ENCODE measurements at places on chromosomes 1 and 21. TPM values are rescaled to one million over a fixed set of nuclear protein-coding genes. Genes with fewer than 3 reads are reported as not detected.

- DNase-seq, result no peak
- no peak overlapping the region for H3K27ac ChIP-seq
- H3K4me1 ChIP-seq, result no peaks in the 10 kb centered on the region
- H3K4me3 ChIP-seq, result no peak overlapping the region
- H3K36me3 ChIP-seq, result no peaks in the 10 kb centered on the region
- H3K27me3 ChIP-seq, result no peaks in the 10 kb centered on the region
Measured at GRCh38 chr21:42251654-42252324, 32.8 kb downstream of the ABCG1 start.

- DNase-seq, result no peak
- H3K27me3 ChIP-seq, result no peaks in the 10 kb centered on the region
- no peaks in the 10 kb centered on the region for H3K36me3 ChIP-seq
- H3K4me1 ChIP-seq, result no peaks in the 10 kb centered on the region
- H3K27ac ChIP-seq, result no peak overlapping the region
Measured at GRCh38 chr1:164969253-164969652, 387.3 kb downstream of the LMX1A start.

DNA sequence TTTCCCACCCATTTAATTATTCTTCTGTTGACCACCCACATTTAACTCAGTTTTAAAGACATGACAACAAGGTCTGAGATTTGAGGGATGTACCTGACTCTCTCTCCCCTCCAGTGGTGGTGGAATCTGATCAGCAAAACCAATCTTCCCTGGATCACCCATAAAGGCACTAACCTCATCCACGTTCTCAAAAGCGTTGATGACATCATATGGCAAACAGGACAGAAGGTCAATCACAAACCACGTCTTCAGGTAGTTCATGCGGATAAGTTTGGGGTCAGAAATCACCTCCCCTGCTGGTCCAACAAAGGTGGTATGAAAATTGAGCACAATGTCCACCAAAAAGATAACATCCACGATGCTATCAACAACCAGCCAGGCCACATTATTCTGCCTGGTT is 115.3 kb downstream of the KCNH1 start:
- H3K4me1 ChIP-seq, result no peaks in the 10 kb centered on the region
- H3K36me3 ChIP-seq, result no peaks in the 10 kb centered on the region
- H3K27ac ChIP-seq, result no peak overlapping the region
- peaks cover 5% of the 10 kb centered on the region for H3K27me3 ChIP-seq
- no peak for DNase-seq

DNA sequence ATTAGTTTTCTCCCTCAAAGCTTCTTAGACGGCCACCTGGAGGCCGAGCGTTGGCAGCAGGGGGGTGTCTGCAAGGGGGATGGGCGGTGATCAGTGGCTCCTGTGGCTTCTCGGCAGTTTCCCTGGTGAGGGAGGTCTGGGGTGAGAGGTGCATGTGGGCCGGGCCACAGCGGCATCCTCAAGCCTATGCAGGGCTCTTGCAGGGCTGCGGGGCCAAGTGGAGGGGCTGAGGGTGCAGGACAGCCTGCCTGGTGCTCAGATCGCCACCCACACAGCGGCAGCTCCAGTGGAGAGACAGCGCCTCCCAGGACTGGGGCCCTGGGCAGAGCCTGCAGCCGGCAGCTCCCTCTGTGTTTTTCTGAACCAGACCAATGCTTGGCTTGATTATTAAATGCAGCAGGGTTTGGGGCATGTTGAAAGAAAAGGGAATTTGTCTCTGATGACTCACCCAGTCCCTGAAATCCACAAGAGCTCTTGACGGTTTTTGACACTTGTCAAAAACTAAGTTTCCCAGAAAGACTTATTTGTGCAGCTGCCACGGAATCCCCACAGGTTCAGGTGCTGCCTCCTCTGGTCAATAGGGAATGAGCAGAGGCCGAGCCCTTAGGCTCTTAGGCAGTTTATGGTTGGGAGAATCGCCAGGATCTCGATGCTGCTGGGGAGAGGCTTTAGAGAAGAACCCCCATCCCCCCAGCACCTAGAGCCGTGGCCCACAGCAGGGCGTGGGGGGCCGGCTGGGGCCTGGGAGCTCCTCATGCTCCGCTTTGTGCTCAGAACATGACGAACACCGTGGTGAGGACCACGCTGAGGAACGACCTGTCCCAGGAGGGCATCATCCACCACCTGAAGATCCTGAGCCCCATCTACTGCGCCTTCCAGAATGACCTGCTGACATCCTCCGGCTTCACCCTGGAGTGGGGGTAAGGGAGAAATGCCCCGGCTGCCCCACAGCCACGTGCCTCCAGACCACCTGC is 54.7 kb downstream of the UMODL1 start:
- H3K27ac ChIP-seq, result no peak overlapping the region
- DNase-seq, result no peak
- no peak overlapping the region for H3K4me3 ChIP-seq
- no peaks in the 10 kb centered on the region for H3K36me3 ChIP-seq
- no peaks in the 10 kb centered on the region for H3K27me3 ChIP-seq

- H3K4me1 ChIP-seq, result peaks cover 23% of the 10 kb centered on the region
- DNase-seq, result peak; percentile 41
- H3K27ac ChIP-seq, result no peak within 1 kb of the TSS
Measured at GRCh38 chr1:245154429-245155271, at the start of gene KIF26B. TSS of gene KIF26B (plus strand) at chr1:245154985. CDS start at chr1:245155425, 440 bp downstream.

DNA sequence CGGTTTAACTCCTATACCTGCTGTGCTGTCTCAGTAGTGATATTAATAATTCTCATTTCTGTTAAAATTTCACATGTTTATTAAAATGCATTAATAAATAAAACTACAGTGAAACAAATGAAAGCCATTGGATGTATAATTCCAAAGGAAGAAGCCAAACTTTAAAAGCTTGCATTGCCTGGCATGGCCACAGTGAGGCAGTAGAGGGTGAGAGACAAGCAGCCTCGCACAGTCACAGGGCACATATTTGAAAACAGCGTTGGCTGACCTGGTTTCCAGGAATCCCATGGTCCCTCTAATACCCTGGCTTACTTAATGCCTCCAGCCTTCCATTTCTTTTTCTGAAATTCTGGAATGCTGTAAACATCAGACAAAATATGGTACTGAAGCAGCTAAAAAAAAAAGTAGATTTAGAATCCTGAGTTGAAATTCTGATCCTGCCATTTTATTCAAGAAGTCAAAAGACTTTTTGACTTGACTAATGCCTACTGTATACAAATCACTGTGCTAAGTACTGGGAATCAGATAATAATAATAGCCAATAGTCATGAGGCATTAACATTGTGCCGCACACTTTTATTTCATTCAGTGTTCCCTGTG is 6.7 kb upstream of the RNASEL start:
- peak; percentile 40 for DNase-seq

- H3K4me1 ChIP-seq, result no peaks in the 10 kb centered on the region
- H3K27ac ChIP-seq, result no peak overlapping the region
- no peaks in the 10 kb centered on the region for H3K27me3 ChIP-seq
- DNase-seq, result no peak
Measured at GRCh38 chr1:226993814-226994585, 53.9 kb downstream of the COQ8A start.

DNA sequence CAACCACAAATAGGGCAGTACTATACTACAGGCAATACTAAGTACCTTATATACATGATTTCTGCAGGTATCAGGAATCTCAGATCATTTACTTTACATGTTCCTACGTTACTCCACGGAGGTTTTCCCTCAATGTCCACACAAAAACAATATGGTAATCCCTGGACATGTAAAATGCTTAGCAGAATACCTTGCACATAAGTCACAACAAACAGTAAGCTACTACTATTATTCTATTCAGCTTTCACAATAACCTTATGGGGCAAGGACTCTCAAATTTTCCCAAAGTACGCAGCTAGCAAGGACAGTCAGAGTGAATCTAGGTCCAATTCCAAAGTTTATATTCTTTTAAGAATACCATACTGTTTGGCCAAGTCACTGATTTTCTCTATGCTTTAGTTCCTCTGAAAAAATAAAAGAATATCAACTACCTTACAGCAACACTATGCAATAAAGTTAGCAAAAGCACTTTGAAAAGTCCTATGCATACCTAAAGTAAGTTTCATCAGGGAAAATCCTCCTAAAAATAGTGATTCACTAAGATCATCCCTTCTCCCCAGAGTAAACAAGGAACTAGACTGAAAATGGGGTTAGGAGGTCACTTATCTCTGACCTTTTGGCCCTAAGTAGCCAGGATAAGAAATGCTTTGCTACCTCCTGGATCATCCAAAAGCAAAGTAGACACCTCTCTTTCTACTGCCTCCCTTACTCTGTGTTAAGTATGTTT is 67.4 kb downstream of the LUZP1 start:
- H3K27me3 ChIP-seq, result no peaks in the 10 kb centered on the region
- H3K27ac ChIP-seq, result peak overlapping the region; percentile 86
- no peak for DNase-seq
- H3K4me1 ChIP-seq, result peaks cover 48% of the 10 kb centered on the region
- H3K36me3 ChIP-seq, result 0 out of 2 replicates have a peak, but pooled peaks cover 5% of the 10 kb centered on the region

DNA sequence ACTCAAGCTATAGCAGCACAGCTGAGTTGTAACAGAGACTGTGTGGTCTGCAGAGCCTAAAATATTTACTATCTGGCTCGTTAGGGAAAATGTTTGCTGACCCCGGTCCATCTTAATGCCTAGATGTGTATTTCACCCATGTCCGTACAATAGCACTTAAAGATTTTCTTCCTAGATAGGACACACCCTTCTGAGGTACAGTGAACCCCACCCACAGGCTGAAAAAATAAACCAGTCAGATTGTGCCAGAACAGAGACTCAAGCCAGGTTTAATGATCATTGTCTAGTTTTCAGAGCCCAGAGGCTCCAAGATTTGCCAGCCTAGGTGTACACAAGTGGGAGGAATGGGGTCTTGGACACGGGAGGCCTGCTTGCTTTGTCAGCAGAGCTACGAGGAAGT is 5.6 kb downstream of the AMIGO1 start:
- DNase-seq, result no peak

DNA sequence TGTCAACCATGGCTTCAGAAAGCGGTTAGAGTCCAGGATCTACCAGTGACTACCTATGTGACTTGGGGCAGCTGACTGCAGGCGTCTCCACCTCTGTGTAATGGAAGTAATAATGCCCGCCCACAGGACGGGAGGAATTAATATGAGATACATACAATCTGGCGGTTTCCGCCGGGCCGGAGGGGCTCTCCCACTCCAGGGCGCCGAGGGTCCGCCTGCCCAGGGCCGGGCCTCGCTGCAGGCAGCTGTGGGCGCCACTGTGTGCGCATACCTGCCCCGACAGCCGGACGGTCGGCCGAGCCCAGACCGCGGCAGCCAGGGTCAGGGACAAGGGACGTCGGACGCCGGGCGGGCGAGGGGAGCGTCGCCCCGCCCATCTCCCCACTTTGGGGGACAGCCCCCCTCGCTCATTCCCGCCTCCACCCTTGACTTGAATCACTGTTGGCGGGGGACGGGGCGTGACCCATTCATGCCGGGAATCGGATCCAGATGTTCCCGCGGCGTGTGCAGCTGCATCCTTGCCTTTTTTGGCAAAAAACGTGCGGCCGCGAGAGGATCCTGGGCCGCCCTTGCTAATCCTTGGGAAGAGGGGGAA is 6.0 kb upstream of the SF3A3 start:
- no peak overlapping the region for H3K4me3 ChIP-seq
- no peak overlapping the region for H3K27ac ChIP-seq
- no peaks in the 10 kb centered on the region for H3K36me3 ChIP-seq
- no peak for DNase-seq
- no peaks in the 10 kb centered on the region for H3K27me3 ChIP-seq

GRCh38 chr1:67958472-67958871 is 92.0 kb downstream of the DIRAS3 start:
- no peaks in the 10 kb centered on the region for H3K36me3 ChIP-seq
- H3K4me1 ChIP-seq, result no peaks in the 10 kb centered on the region
- no peak overlapping the region for H3K4me3 ChIP-seq
- no peak overlapping the region for H3K27ac ChIP-seq
- no peaks in the 10 kb centered on the region for H3K27me3 ChIP-seq

DNA sequence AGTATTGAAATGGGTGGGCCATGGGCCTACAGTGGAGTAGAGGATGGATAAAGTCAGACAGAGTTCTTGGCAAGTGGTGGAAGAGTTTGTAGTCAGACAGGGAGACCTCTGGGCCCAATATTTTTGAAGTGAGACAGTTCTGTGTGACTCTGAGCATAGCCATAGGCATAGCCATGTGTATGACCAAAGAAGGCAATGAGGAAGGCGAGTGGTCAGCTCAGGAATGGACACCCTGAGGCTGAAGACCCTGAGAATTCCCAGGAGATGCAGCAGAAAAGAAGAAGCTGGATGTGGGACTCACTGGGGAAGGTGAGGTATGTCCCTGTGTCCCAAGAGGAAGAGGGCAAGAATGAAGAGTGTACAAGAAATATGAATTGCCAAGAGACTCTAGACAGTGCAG is 210.6 kb upstream of the IRF2BP2 start:
- H3K27ac ChIP-seq, result no peak overlapping the region
- H3K4me3 ChIP-seq, result no peak overlapping the region
- DNase-seq, result no peak
- H3K27me3 ChIP-seq, result no peaks in the 10 kb centered on the region
- H3K4me1 ChIP-seq, result no peaks in the 10 kb centered on the region

DNA sequence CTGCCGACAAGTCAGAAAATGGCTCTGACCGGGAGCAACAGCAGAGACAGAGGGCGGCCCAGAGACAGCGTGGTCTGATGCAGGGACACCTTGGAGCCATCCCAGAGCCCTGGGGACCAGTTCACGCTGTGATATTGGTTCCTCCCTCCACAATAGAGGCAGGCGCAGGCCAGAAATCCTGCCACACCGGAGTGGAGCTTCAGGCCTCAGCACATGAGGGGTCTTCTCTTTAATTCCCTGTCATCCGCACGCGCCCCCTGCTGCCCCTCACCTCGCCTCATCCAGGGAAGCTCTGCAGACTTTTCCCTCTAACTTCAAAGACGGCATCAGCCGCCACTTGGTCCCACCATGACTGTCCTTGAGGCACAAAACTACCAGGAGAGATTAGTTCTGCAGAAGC is 75.5 kb upstream of the ANGPTL1 start:
- no peak overlapping the region for H3K4me3 ChIP-seq
- no peak for DNase-seq
- no peak overlapping the region for H3K27ac ChIP-seq
- no peaks in the 10 kb centered on the region for H3K27me3 ChIP-seq

DNA sequence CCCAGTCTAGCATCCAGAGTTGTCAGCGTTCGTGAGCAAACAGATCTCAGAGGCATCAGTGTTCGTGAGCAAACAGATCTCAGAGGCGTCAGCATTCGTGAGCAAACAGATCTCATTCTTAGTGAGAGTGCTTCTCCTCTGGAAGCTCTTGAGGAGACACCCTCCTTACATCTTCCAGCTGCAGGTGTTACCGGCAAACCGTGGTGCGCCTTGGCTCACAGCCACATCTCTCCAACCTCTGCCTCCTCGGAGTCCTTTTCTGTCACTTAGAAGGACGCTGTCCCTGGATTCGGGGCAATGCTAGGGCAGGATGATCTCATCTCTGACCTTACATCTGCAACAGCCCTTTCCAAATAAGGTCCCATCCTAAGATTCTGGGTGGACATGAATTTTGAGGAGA is 14.6 kb upstream of the UMODL1 start:
- DNase-seq, result peak; percentile 26
- H3K36me3 ChIP-seq, result no peaks in the 10 kb centered on the region
- peaks cover 5% of the 10 kb centered on the region for H3K27me3 ChIP-seq
- peaks cover 26% of the 10 kb centered on the region for H3K4me1 ChIP-seq

Gene VWA1
- total RNA-seq, result 56.6 TPM

Gene AKIRIN1
- 76.9 TPM for total RNA-seq

Gene TMIGD3
- total RNA-seq, result not detected

Gene MAN1C1
- 0.48 TPM for total RNA-seq

Gene CRNN
- not detected for total RNA-seq

Gene UBIAD1
- total RNA-seq, result 12.1 TPM

Gene EXOSC10
- total RNA-seq, result 55.8 TPM

Gene REG4
- not detected for total RNA-seq
